ENCODE measurements at places on chromosomes 12 and 14.

GRCh38 chr14:91170504-91171121 lies 56.7 kb downstream of the DGLUCY start:
- DNase-seq = no peak

GRCh38 chr14:71693381-71693780 lies 238.8 kb upstream of the RGS6 start:
- DNase-seq = no peak

DNA sequence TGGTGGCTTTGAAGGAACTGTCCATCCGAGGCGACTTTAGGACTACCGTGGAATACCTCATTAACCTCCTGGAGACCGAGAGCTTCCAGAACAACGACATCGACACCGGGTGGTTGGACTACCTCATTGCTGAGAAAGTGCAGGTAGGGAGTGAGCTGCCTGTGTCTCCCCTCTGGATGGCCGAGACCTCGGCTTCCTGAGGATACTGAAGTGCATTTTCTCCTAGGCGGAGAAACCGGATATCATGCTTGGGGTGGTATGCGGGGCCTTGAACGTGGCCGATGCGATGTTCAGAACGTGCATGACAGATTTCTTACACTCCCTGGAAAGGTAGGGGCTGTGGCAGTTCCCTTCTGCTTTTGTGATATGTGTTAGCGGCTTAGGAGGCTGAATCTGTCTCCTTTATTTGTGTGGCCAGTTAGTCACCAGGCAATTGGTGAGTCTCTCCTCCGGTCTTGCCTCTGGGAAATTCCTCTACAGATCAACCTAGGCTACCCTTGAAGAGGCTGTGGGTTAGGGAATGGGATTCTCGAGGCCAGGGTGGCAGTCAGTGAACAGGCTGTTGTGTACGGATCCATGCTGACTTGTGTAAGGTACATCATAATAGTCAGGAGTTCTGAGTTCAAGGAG lies 75.3 kb downstream of the ACACB start:
- no peak for DNase-seq

GRCh38 chr12:49588721-49589516 lies 16.5 kb downstream of the FAM186B start:
- no peak for DNase-seq

DNA sequence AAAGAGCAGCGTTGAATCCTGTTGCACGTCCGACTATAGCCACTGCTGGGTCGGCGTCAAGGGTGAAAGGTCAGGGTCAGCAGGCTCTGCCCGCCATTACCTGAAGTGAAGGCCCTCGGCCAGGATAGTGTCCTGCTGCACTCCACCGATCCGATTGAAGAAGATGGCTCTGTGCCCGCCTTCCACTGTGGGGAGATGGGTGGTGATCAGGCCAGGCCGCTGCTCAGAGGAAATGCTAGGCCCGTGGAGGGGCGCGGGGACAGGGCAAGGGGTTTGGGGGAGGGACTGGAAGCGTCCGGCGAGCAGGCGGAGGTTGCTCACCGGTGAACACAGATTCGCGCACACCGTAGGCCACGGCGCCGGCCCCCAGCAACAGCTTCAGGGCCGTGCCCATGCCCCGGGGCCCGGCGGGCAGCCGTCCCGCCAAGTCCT lies 352 bp downstream of the PHB2 start:
- no peak for DNase-seq

All from stimulated activated CD8-positive, alpha-beta memory T cell treated with anti-CD3 and anti-CD28 coated beads, Interleukin-4, amount 100 ng/mL, for 4 hours (primary cell).